ENCODE measurements at places on chromosomes 12 and 14. TPM values are rescaled to one million over a fixed set of nuclear protein-coding genes. Genes with fewer than 3 reads are reported as not detected.

Gene MDGA2
- not detected for total RNA-seq

Gene TSHR
- total RNA-seq = not detected

Gene CPM
- 24.9 TPM for total RNA-seq

Gene TAS2R30
- total RNA-seq = 1.3 TPM

DNA sequence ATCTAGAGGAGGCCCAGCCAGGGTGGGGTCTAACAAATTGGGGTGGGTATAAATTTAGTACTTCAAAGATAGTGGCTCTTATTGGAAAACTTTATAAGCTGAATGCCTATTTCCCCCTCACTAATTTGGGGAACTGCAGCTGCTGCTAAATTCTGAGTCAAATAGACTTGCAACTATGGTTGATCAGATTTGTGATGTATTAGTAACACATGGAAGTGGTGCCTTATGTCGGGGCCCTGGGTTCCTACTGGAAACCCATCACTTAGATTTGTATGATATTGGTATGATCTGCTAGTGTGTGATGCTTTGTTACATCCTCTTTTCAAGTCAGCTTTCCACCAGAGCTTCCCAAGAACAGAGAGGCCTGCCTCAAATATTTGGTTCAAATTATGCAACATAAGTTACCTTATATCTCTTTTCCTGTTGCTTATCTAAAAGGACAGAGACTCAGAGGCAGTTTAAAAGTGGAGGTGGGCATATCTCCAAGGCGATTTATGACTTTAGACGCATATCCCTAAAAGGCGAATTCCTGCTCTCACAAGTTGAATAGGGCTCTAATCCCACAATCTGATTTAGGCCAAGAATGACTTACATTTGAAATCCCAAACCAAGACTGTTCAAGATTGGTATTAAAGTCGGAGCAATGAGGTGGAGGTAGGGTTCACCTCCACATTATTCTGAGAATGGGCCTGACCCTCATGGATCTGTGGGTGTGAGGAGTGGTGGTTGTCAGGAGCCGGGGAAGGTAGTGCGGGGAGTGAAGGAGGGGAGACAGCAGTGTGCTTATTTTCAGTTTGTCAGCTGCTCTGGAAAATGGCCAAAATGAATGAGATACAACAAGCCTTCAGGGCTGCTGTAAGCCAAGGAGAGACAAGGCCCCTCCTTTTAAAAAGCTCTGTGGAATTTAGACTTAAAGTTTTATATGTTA, 425.8 kb downstream of the RAD51B start:
- ATAC-seq = peak; percentile 17

- no peak for ATAC-seq
Measured at GRCh38 chr14:58944343-58944967, 244.0 kb upstream of the DAAM1 start.

DNA sequence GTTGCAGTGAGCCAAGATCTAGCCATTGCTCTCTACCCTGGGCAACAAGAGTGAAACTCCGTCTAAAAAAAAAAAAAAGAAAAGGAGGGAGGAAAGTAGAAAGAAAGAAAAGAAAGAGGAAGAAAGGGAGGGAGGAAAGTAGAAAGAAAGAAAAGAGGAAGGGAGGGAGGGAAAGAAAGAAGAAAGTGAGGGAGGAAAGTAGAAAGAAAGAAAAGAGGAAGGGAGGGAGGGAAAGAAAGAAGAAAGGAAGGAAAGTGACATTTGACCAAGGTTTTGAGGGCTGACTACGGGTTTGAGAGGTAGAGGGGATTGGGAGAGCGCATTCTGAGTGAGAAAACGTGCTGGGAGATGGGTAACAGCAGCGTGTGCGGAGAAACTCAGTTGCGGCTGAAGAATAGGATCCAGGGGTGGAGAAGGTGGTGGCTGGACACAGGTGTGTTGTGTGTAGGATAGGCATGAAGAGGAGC, 521 bp upstream of the PAPLN start:
- ATAC-seq = no peak

- no peak for ATAC-seq
Measured at GRCh38 chr12:104802208-104802607, 155.9 kb downstream of the SLC41A2 start.

GRCh38 chr12:11693601-11694000, 44.1 kb downstream of the ETV6 start:
- ATAC-seq = no peak

GRCh38 chr12:84408936-84409335, 503.7 kb downstream of the SLC6A15 start:
- ATAC-seq = no peak

DNA sequence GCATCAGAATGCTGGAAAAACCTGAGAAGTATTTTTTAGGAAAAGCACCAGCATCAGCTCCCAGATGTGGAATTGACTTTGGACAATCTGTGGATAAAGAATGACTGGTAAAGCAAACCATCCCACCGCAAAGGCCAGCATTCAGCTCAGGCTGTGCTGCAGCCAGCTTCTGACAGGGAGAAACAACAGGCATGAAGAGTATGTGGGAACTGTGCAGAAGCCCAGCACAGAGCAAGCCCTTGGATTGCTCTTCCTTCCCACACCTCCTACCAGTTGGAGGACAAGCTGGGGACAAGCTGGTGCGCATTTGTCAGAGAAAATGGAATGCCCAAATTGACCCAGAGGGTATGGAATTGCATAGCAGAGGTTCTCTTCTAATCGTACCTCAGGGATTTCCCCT, 228.1 kb downstream of the ANO2 start:
- no peak for ATAC-seq

Measured in gastroesophageal sphincter (tissue), 4 donors.